ENCODE measurements at places on chromosomes 13 and 19.

DNA sequence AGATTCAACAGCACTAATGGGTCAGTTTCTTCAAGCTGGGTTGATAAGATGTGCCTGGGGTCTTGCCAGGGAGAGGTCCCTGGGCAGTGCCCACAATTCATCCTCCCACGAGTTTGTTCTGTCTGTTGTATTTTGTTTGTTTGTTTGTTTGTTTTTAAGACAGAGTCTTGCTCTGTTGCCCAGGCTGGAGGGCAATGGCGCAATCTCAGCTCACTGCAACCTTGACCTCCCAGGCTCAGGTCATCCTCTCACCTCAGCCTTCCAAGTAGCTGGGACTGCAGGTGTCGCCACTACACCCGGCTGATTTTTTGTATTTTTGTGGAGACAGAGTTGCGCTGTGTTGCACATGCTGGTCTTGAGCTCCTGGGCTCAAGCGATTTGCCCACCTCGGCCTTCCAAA is 120.1 kb downstream of the NUFIP1 start:
- DNase-seq = no peak

GRCh38 chr13:19960653-19960976 is 2.1 kb downstream of the ZMYM2 start:
- no peak for DNase-seq

DNA sequence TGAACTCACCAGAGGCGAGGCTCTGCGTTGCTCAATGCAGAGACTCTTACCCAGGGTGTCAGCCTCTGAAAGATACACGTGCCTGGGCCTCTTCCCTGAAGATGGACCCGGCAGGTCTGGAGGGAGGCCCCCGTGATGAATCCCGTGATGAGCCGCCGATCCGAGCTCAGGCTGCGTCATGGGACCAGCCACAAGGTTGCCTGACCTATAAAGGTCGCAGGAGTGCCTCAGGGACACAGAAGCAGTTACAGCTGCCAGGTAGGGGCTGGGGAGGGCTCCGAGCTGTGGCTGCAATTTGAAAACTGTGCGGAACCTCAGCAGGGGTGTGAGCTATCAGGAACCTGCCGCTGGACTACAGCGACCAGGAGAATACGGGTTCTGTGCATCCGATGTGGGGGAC is 10.5 kb upstream of the ATP11A start:
- DNase-seq = no peak

GRCh38 chr13:28136916-28137315 is 1.4 kb upstream of the PAN3 start:
- DNase-seq = no peak

GRCh38 chr13:112260108-112261055 is 115.8 kb upstream of the SPACA7 start:
- no peak for DNase-seq
